SJSA1 (cell line): ENCODE measurements at places on chromosomes 11 and 22. TPM values are rescaled to one million over a fixed set of nuclear protein-coding genes. Genes with fewer than 3 reads are reported as not detected.

GRCh38 chr11:61577383-61578118 is 3.3 kb downstream of the SYT7 start:
- DNase-seq: no peak

DNA sequence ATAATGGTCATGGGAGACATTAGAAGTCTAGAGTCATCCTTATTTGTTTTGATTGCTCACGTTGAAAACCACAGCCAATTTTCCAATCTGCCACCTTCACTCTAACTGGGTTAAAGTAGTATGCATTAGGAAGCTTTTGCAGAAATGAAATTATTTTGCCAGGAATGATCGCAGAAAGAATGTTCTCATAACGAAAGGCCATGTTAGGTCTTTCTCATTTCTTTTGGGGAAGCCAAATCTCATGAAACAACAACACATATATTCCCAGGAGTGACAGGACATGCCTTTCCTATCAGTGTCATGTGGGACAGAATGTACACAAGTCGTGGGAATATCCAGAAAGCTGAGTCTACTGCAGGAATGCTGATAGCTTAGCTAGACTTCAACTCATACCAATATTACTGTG is 386.3 kb downstream of the AASDHPPT start:
- no peak for DNase-seq

OR51E2 gene
- total RNA-seq: 0.09 and 0.21 TPM in 2 replicates

DNA sequence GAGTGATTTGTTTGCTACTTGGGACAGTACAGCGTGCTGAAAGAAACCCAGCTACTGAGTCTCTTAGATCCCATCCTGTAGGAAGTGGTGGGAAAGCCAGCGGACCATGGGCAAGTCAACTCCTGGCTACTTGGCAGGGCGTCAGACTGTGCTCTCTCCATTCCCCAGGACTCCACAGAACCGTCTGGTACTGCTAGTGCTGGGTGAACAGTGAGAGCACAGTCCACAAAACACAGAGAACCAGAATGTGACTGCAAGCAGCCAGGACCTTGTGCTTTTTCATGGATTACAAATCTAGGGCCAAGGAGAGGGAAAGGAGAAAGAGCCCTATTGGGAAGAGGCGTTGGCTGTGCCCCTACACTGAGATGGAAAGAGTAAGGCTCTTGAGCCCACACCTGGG is 10.2 kb downstream of the BID start:
- DNase-seq: no peak

- DNase-seq: no peak
These were observed 489.6 kb downstream of the MN1 start for GRCh38 chr22:27311698-27312550.

ZBTB44 gene
- 10.2 and 14.4 TPM in 2 replicates for total RNA-seq

DNA sequence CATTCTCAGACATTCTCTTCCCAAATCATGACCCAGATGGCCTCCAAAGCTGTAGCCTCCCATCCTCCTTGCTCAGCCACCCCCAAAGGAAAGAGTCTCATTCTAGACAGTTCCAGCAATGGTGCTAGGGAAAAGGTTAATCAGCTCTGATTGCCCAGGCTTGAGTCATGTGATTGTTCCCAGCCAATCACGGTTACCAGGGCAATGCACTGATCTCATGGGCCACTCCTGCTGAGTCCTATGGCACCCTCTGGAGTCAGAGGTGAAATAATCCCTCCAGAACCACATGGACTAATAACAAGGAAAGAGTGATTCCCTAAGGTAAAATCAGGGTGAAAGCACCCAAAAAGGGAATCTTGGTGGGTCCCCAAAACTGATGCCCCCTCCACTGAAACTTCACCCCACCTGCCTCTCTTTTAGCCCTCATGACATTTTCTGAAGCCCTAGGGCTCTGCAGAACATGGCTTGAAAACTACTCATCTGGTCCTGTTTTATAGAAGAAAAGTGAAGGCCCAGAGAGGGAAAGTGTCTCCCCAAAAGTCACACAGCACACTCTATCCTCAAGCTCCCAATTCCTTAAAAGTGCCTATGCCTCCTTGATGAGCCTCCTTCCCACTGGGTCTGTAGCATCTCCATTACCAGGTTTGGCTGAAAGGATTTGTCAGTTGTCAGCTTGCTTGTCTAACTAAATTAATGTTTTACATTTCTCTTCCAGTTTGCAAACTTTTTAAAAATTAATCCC is 203.7 kb downstream of the MN1 start:
- DNase-seq: no peak

RAG1 gene
- 0.22 and 0.45 TPM in 2 replicates for total RNA-seq

- no peak for DNase-seq
These were observed 213.7 kb upstream of the TBCEL start for GRCh38 chr11:120810251-120810650.
